Chondrocyte (in vitro differentiated cells): ENCODE measurements at places on chromosomes 2 and 18. TPM values are rescaled to one million over a fixed set of nuclear protein-coding genes. Genes with fewer than 3 reads are reported as not detected.

Gene CDK15
- 3.6 to 5.9 TPM (median 4.6 TPM) in 3 replicates for total RNA-seq

Gene DNER
- total RNA-seq, result not detected in 3 replicates

Gene CCDC74B
- total RNA-seq, result 1.0 to 3.0 TPM (median 1.2 TPM) in 3 replicates

Gene PDE1A
- 0.69 to 4.5 TPM (median 1.1 TPM) in 3 replicates for total RNA-seq

Gene RAB6C
- total RNA-seq, result 0.24 to 0.37 TPM (median 0.31 TPM) in 3 replicates

Gene KLHL30
- total RNA-seq, result 12.2 to 25.6 TPM (median 24.4 TPM) in 3 replicates

Gene NPHP1
- 2.6 to 4.8 TPM (median 3.3 TPM) in 3 replicates for total RNA-seq

Gene TRIM54
- total RNA-seq, result not detected in 3 replicates

DNA sequence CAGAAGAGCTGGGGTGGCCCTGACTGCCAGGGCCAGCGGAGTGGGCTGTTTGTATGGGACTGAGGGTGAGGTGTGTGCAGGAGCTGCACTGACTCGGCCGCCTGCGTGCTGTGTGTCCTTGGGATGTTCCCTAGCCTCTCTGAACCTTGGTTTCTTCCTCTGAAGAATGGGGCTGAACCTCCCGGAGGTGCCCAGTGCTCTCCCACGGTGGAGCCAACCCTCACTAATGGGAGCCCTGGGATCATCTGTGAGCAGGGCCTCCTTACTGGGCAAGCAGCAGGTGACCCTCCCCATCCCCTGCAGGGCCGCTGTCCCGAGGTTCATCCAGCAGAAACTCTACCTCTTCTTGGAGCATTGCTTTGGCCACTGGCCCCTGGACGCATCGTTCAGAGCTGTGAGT, 11.7 kb upstream of the CCDC74A start:
- no peak overlapping the region for H3K27ac ChIP-seq
- H3K4me3 ChIP-seq, result no peak overlapping the region
- H3K4me1 ChIP-seq, result no peaks in the 10 kb centered on the region
- peak; percentile 58 for DNase-seq

- H3K27ac ChIP-seq, result no peak overlapping the region
- no peaks in the 10 kb centered on the region for H3K36me3 ChIP-seq
- H3K4me3 ChIP-seq, result no peak overlapping the region
- H3K4me1 ChIP-seq, result peaks cover 3% of the 10 kb centered on the region
Measured at GRCh38 chr2:129191530-129191929, 787.9 kb upstream of the RAB6C start.

GRCh38 chr18:75123113-75123512, 85.8 kb downstream of the PTGR3 start:
- no peak for DNase-seq
- H3K4me1 ChIP-seq, result peaks cover 5% of the 10 kb centered on the region
- no peak overlapping the region for H3K27ac ChIP-seq

GRCh38 chr2:39232141-39232540, 11.6 kb downstream of the CDKL4 start:
- H3K27ac ChIP-seq, result no peak overlapping the region
- H3K36me3 ChIP-seq, result no peaks in the 10 kb centered on the region
- DNase-seq, result no peak
- no peak overlapping the region for H3K4me3 ChIP-seq
- no peaks in the 10 kb centered on the region for H3K27me3 ChIP-seq

DNA sequence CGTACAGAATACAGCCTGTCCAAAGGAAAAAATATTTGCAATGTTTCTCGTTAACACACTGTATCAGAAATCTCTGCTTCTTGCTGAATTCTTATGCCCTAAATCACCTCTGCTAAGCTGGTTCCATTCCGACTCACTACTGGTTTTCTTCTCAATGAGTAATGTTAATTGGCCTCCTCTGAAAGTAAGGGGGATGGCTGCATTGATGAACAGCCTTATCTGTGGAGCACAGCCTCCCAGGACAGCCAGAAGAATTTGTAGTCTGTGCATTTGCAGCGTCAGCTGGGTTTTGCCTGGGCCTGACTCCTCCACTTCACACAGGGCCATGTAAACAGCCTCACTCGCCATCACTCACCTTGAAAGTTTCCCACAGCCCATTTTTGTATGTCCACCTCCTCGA, 127.7 kb downstream of the RNF152 start:
- DNase-seq, result no peak
- no peak overlapping the region for H3K27ac ChIP-seq
- H3K4me3 ChIP-seq, result no peak overlapping the region
- H3K36me3 ChIP-seq, result no peaks in the 10 kb centered on the region
- no peaks in the 10 kb centered on the region for H3K27me3 ChIP-seq
- H3K4me1 ChIP-seq, result peaks cover 29% of the 10 kb centered on the region

DNA sequence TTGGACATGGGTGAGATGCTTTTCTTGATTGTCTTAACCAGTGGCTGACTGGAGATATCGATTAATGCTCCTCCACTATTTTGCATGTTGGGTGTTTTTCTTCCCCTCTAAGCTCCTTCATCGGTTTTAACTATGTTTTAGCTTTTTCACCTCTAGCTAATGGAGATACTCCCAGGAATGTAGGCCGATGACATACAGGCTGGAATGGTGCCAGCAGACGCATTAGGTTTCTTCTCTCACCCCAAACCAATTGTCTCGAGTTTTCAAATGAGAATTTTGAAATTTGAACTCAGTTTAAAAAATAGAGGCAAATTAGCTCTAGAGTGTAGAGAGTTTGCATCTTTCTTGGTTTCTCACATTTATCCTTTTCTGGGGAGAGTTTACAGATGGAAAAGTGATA, 247.6 kb downstream of the RPRM start:
- no peak overlapping the region for H3K4me3 ChIP-seq
- no peaks in the 10 kb centered on the region for H3K36me3 ChIP-seq
- no peak for DNase-seq
- H3K4me1 ChIP-seq, result no peaks in the 10 kb centered on the region
- no peak overlapping the region for H3K27ac ChIP-seq

DNA sequence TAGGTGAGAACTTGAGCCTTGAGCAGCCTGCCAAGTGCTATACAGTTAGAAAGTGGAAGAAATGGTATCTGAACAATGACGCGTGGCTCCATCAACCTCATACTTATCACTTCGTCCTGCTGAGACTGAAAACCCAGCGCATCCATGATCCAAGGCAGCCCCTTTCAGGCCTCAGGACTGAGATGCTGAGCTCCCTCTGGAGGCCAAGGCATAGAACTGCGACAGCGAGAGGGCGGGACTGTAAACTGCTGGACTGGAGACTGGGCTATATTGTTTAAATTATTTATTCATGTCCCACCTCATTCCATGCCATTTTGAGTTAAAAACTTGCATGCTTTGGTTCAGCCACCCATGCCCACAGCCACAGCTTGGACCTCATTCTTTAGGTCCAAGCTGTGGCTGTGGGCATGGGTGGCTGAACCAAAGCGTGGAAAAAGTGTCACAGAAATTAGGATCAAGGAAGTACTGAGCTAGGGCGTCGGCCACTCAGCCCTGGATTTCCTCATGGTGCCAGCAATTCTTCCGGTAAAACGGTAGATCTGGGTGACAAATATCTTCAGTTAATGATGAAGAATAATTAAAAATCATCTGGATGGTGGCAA, 195.5 kb downstream of the L3MBTL4 start:
- H3K27me3 ChIP-seq, result no peaks in the 10 kb centered on the region
- H3K36me3 ChIP-seq, result no peaks in the 10 kb centered on the region
- peaks cover 2% of the 10 kb centered on the region for H3K4me1 ChIP-seq
- DNase-seq, result no peak

DNA sequence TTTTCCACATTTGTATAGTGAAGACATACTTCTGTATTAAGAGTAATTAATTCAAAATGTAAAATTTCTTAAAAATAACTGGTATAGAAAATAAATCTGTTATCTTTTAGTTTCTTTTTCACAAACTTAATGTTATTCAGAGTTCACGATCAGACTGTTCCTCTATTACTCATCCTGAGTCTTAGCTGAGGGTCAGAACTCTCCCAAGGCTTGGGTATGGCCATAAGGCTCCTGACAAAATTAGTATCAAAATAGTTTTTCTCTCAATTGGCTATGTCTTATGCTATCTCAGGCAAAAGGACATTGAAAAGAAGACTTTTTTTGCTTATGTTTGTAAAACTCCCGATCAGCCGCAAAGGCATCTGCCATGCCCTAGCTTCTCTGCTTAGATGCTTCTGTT, 56.1 kb upstream of the NAB1 start:
- H3K4me3 ChIP-seq, result no peak overlapping the region
- DNase-seq, result no peak
- peak overlapping the region; percentile 37 for H3K27ac ChIP-seq

GRCh38 chr2:78710632-78711375, 314.7 kb upstream of the REG3G start:
- DNase-seq, result no peak
- H3K4me1 ChIP-seq, result no peaks in the 10 kb centered on the region
- no peaks in the 10 kb centered on the region for H3K36me3 ChIP-seq
- H3K27me3 ChIP-seq, result no peaks in the 10 kb centered on the region

- H3K4me1 ChIP-seq, result peaks cover 36% of the 10 kb centered on the region
- no peak overlapping the region for H3K4me3 ChIP-seq
- DNase-seq, result no peak
- H3K27ac ChIP-seq, result no peak overlapping the region
- peaks cover 36% of the 10 kb centered on the region for H3K36me3 ChIP-seq
Measured at GRCh38 chr2:69059731-69060290, 46.8 kb downstream of the ANTXR1 start.

DNA sequence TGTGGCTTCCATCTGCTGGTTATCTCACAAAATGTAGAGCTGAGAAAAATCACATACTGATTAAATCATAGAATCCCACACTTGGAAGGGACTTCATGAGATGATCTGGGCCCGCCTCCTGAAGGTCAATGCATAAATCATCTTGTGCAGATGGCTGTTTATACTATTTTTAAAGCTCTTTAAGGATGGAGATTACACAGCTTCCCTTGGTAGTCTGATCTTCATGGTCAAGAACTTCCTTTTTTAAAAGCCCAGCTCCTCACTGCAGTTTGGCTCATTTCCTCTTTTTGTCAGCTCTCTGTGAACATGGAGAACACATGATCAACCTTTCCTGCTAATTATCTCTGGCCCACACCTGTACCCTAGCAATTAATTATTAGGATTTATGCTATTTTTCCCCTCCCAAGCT, 25.9 kb downstream of the GCG start:
- no peak overlapping the region for H3K27ac ChIP-seq
- no peak for DNase-seq
- H3K4me1 ChIP-seq, result peaks cover 3% of the 10 kb centered on the region
- peaks cover 38% of the 10 kb centered on the region for H3K27me3 ChIP-seq

DNA sequence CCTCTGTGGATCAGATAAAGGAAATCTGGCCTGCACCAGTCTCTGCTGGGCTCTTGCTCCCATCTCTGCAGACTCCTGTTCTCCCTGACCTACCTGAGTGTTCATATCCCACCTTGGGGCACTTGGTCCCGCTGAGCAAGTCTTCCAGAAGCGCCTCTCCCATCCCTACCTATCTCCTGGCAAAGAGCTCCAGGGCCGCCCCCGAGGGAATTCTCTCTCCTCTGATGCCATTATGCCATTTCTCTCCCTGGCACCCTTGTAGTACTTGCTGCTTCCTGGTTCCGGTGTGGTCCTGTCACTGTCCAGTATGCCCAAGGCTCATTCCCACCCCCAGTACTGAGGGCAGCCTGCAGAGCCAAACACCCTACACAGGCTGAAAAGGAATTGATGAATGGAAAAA, 99.8 kb downstream of the KLHL29 start:
- DNase-seq, result peak; percentile 43
- H3K27me3 ChIP-seq, result peaks cover 10% of the 10 kb centered on the region
- no peaks in the 10 kb centered on the region for H3K36me3 ChIP-seq
- no peak overlapping the region for H3K4me3 ChIP-seq
- H3K4me1 ChIP-seq, result peaks cover 21% of the 10 kb centered on the region
- no peak overlapping the region for H3K27ac ChIP-seq

GRCh38 chr2:75403991-75404428, 156.7 kb downstream of the EVA1A start:
- H3K4me1 ChIP-seq, result no peaks in the 10 kb centered on the region
- peaks cover 4% of the 10 kb centered on the region for H3K36me3 ChIP-seq
- no peak overlapping the region for H3K4me3 ChIP-seq
- peaks cover 60% of the 10 kb centered on the region for H3K27me3 ChIP-seq
- no peak for DNase-seq

DNA sequence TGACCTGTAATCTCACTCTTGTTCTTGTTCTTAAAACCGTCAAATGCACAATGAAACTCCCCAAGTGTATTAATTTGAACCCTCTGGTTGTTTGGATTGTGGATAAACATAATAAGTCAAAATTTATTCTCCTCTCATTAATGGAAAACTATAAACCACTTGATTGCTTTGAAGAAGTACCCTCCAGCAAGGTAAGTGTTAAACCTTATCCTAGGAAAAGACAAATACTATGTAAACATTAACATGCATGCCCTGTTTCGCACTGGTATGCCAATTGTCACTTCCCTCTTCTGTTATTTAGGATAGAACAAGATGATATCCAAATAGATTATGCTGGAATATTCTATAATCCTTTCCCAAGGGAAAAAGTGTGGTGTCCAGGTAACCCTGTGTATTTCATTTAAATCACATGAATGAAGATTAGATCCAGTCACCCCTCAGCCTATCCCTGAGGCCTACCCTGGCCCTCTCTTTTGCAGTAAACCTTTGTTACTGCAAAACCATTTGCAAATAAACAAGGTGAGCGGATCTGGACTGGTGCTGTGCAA, 1.3 kb downstream of the ADI1 start:
- H3K27me3 ChIP-seq, result no peaks in the 10 kb centered on the region
- peak overlapping the region; percentile 90 for H3K27ac ChIP-seq
- no peak for DNase-seq
- peak overlapping the region; percentile 87 for H3K4me3 ChIP-seq
- H3K4me1 ChIP-seq, result peaks cover 38% of the 10 kb centered on the region

- H3K4me1 ChIP-seq, result peaks cover 15% of the 10 kb centered on the region
- no peak overlapping the region for H3K27ac ChIP-seq
- no peak overlapping the region for H3K4me3 ChIP-seq
- no peak for DNase-seq
- H3K36me3 ChIP-seq, result no peaks in the 10 kb centered on the region
Measured at GRCh38 chr2:191500884-191501560, 176.9 kb upstream of the NABP1 start.

DNA sequence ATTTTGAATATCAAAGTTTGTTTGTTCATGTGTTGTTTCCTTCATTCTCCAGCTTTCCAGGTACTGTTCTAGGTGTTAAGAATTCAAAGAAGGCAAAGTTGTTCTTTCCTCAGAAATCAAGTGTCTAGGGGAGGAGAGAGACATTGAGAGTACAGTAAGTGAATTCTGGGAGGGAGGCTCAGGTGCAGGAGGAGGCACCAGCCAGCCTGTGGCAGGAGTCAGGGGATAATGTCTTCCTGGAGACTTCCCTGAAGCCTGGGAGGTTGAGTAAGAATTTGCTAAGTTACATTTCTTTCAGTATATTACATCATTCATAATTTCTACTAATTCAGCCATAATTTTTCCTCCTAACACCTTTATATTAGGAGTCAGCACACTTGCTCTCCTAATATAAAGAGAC, 462.1 kb downstream of the TDRD15 start:
- DNase-seq, result no peak
- no peaks in the 10 kb centered on the region for H3K36me3 ChIP-seq
- no peaks in the 10 kb centered on the region for H3K27me3 ChIP-seq
- no peaks in the 10 kb centered on the region for H3K4me1 ChIP-seq
